ENCODE measurements at places on chromosomes 16 and 17.

GRCh38 chr16:51981725-51982124 lies 565.2 kb downstream of the TOX3 start:
- DNase-seq: no peak

- DNase-seq: no peak
These were observed 879 bp upstream of the ACSF2 start for GRCh38 chr17:50424996-50425681.

- DNase-seq: no peak
These were observed 12.8 kb upstream of the CBFB start for GRCh38 chr16:67016143-67016542.

- DNase-seq: no peak
These were observed 30.0 kb upstream of the PABPN1L start for GRCh38 chr16:88896238-88897070.

DNA sequence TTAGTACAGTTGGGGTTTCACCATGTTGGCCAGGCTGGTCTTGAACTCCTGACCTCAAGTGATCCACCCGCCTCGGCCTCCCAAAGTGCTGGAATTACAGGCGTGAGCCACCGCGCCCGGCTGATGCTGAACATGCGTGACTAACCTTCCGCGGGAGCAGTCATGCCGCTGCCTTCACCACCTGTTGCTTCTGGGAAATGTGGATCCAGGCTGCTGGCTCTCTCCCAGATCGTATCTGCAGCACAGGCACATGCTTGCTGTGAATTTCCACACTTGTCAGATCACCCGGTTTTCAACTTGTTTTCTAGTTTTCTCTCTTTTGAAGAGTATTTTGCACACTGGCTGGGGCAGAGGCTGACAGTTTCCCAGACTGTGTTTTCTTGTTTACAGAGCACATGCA lies 97.9 kb downstream of the ADCY9 start:
- no peak for DNase-seq

DNA sequence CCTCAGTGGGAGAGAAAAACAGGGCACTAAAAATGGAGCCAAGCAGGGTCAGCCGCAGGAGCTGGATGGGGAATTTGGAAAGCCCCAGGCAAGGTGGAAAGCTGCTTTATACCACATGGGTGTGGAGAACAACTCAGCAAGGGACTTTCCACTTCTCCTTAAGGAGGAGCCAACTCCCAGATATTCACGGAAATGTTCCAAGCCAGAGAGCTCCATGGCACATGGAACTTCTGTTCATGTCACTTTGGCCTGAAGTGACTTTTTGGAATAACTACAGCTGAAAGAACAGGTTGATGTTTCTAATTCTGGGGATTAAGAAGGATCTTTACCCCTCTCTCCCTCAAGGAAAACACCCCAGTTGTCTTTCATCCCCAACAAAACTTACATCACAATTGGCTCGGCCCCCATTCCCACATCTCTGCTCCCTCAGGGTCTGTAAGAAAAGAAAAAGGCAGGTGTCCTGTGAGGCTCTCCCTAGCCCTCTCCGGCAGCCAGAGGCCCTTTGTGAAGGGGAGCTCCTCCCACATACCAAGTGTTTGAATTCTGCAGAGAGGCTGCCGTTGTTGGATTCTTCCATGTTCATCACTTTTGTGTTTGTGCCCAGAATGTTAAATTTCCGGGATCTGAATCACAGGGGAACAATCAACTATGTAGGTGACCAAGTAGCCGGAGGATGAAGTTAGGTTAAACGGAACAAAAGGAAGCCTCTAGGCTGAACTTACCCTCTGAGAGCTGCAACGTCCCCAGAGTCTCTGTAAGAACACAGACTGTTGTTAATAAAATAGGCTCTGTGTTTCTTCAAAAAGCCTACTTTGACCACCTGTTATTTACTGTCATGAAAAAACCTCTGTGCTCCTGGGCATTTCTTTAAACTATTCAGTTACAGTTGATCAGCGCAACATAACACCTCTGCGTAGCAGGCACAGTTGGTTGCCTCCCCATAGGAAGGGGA lies 41.0 kb downstream of the STAT5A start:
- DNase-seq: no peak

GRCh38 chr17:4332296-4332970 lies 34.0 kb downstream of the UBE2G1 start:
- DNase-seq: no peak

- DNase-seq: peak; percentile 49
These were observed 116.0 kb downstream of the SNX29 start for GRCh38 chr16:12092544-12092921.

DNA sequence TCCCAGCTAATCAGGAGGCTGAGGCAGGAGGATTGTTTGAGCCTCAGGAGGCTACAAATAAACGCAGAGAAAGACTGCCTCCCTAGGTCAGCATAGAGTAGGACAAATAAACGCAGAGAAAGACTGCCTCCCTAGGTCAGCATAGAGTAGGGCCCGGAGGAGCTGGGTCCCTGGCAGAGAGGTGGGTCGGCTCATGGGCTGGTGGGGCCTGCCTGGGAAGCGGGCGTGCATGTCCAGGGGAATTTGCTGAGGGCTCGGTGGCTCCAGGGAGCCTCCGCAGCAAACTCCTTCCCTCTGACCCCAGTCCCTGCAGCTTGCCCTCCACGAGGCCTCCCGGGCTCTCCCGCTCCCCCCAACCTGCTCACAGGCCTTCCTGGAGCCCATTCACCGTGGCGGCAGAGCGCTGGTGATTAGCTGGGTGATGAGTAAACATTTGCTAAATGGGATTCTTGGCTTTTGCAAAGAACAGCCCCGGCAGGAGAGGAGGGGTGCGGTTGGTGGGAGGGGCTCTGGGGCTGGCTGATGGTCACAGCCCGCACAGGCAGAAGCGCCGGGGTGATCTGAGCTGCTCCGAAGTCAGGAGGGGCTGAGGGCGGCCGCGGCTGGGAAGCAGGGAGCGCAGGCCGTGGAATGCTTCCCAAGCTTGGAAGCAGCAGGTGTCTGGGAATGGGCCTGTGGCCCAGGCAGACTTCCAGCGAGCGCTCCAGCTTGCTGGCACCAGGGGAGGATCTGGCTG lies 93.1 kb downstream of the RTN4RL1 start:
- no peak for DNase-seq

Measured in fibroblast of skin of left quadriceps (primary cell).